Lower leg skin (tissue), 4 donors: ENCODE measurements at places on chromosomes 5 and 9. TPM values are rescaled to one million over a fixed set of nuclear protein-coding genes. Genes with fewer than 3 reads are reported as not detected.

DNA sequence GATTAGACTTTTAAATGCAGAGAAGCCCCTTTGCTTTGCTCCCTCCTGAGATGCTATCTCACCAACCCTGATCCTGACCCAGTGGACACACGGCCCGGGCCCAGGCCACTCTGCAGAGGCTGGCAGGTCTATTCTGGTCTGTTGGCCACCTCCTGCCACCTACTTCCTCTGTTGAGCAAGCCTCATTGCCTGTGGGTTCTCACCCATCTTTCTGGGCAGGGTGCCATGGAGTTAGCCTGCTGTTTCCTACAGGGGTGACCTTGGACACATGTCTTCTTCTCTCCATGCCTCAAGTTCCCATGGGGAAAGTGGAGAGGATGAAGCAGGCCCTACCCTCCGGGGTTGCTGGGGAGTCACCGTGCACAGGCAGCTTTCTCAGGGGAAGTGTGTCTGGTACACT lies 266.2 kb upstream of the IRX1 start:
- no peak for DNase-seq

GRCh38 chr5:89904442-89904841 lies 505.1 kb downstream of the CETN3 start:
- DNase-seq, result no peak

DNA sequence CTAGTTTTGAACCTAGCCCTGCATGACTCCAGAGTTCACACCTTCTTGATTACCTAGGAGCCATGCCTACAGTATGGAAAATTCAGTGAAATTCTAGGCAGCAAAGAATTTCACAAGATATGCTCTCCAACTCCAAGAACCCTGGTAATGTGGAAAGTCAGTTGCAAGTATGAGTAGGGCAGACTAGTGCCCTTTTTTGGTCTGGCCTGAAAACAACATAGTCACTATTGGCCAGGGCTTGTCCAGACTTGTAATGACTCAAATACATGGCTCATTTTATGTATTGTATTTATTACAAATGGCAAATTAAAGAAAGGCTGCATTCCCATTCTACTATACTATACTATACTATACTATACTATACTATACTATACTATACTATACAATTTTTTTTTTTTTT lies 160.4 kb downstream of the ESM1 start:
- no peak for DNase-seq

- no peak for DNase-seq
These were observed 23.1 kb downstream of the ZNF618 start for GRCh38 chr9:113899205-113899604.

GRCh38 chr5:17838469-17838868 lies 204.2 kb downstream of the TAF11L14 start:
- DNase-seq, result no peak

The TPPP gene
- total RNA-seq, result 7.4 TPM
